AG20443 (cell line): ENCODE measurements at places on chromosomes 12 and 14.

DNA sequence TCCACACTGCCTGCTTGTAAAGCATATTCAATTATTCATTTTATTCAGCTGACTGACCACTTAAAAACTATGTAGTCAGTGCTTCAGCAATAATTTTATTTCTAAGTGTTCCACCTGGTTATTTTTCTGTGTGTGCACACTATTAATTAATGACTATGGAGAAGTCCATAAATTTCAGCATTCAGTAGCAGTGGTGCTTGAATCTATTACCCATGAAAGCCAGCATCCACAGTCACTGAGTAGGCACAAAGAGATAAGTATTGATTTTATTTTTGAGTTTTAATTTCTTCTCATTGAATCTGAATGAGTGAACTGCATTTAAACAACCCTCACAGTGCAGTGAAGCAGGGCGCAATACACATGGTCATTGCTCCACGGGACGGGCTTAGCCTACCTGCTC is 643.1 kb downstream of the GALC start:
- DNase-seq = no peak

- DNase-seq = no peak
These were observed 62.8 kb downstream of the PPP2R5C start for GRCh38 chr14:101824339-101824727.

GRCh38 chr14:95649230-95649629 is 37.0 kb upstream of the TCL1B start:
- DNase-seq = no peak

- DNase-seq = no peak
These were observed 178.8 kb downstream of the KTN1 start for GRCh38 chr14:55758796-55759195.

DNA sequence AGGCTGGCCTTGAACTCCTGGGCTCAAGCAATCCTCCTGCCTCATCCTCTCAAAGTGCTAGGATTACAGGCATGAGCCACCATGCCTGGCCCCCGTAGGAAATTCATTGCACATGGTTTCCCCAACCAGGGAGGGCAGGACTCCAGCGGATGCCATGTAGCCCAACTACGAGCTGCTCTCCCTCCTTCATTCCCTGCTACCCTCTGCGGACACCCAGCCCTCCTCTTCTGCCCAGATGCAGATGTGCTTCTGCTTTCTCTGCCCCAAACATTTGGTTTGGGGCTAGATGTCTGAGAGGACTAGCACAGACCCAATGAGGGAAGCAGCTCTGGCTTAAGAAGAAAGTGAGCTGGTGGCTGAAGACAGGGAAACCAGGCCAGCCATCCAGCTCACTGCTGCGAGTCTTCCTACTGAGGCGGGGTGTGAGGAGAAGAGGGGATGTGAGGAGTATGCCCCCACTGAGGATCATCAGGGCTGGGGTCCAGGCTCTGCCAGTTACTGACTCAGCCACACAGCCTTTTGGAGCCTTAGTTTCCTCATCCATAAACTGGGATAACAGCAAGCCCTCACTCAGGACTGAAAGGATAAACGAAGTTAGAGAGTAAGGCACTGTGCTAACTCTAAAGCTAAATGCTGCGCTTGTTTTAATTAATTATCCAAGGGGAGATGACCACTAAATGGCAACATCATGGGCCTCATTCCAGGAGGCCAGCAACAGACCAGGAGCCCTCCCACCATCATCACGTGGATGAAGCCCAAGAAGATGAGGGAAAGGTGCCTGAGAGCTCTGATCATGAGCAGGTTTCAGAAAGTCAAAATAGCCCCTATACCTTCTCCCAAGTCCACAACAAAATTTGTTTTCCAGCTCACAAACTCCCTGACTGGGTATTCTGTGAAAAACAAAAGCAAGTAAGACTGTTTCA is 10.9 kb downstream of the CTDSP2 start:
- peak; percentile 47 for DNase-seq

GRCh38 chr12:91825999-91826398 is 319.6 kb downstream of the BTG1 start:
- DNase-seq = no peak

GRCh38 chr12:3336606-3337311 is 154.2 kb upstream of the PRMT8 start:
- no peak for DNase-seq

DNA sequence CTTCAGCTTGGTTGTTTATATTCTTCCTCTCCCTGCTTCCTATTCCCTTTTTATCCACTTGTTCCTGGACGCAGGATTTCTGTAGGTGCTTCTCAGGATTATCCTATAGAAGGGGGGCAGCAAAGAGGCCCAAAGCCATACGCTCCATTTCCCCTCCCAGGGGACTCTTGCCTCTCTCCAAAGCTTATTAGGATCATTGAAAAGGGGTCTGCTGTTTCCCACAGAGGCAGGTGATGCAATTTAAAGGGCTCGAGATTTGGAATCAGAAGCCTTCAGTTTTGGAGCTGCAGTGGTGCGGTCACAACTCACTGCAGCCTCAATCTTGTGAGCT is 31.5 kb upstream of the SYNDIG1L start:
- DNase-seq = no peak

- DNase-seq = no peak
These were observed 289.2 kb downstream of the ADGRD1 start for GRCh38 chr12:131242741-131243496.

GRCh38 chr12:44812062-44812461 is 64.1 kb downstream of the NELL2 start:
- no peak for DNase-seq

- no peak for DNase-seq
These were observed 82.8 kb downstream of the KIF26A start for GRCh38 chr14:104221071-104221625.

DNA sequence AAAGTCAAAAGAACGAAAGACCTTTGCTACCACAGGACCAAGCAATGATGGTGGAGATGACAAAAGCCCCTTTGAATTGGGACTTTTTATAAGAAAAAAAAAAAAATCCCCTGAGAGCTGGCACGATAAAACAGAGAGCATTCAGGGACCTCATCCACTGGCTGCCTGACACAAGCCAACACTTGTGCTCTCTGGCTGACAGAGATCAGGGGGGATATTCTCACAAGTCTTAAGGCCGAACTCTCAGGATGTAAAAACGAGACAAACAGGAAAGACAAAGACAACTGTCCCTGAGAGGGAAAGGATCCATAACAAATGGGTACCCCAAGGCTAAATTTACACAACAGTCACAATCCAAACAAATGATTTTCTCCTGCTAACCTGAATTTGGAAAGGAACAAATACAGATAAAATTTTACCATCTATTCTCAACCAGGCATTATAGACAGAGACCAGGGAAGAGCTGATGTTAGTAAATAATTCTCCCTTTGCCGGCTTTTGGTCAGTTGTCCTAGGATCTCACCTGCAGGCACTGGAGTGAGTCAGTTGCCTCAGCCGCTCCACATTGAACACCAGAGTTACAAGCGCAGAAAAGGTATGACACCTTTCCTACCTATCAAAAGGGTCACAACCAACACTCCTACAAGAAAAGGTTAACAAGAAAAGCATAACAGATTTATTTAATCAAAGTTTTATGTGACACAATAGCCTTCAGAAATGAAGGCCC is 37.9 kb upstream of the GARIN6 start:
- no peak for DNase-seq
